Activated CD4-positive, alpha-beta memory T cell treated with anti-CD3 and anti-CD28 coated beads, Interleukin-2, amount 10 ng/mL, durations not matched to agents 7 days and 5 days (primary cell): ENCODE measurements at places on chromosomes 2 and 18. TPM values are rescaled to one million over a fixed set of nuclear protein-coding genes. Genes with fewer than 3 reads are reported as not detected.

GRCh38 chr2:38875227-38875575 lies 533 bp downstream of the DHX57 start:
- peaks cover 12% of the 10 kb centered on the region for H3K36me3 ChIP-seq
- peak overlapping the region; percentile 60 for H3K27ac ChIP-seq
- peaks cover 21% of the 10 kb centered on the region for H3K4me1 ChIP-seq
- no peak for DNase-seq
- peak overlapping the region; percentile 95 for H3K4me3 ChIP-seq

GRCh38 chr2:119465687-119466086 lies 34.0 kb downstream of the TMEM37 start:
- DNase-seq, result no peak
- peaks cover 11% of the 10 kb centered on the region for H3K27me3 ChIP-seq
- peaks cover 4% of the 10 kb centered on the region for H3K4me1 ChIP-seq
- no peaks in the 10 kb centered on the region for H3K36me3 ChIP-seq

- no peak for DNase-seq
- H3K4me3 ChIP-seq, result no peak overlapping the region
- no peak overlapping the region for H3K27ac ChIP-seq
- peaks cover 2% of the 10 kb centered on the region for H3K4me1 ChIP-seq
These were observed 10.9 kb upstream of the MYOM1 start for GRCh38 chr18:3230401-3231334.

DNA sequence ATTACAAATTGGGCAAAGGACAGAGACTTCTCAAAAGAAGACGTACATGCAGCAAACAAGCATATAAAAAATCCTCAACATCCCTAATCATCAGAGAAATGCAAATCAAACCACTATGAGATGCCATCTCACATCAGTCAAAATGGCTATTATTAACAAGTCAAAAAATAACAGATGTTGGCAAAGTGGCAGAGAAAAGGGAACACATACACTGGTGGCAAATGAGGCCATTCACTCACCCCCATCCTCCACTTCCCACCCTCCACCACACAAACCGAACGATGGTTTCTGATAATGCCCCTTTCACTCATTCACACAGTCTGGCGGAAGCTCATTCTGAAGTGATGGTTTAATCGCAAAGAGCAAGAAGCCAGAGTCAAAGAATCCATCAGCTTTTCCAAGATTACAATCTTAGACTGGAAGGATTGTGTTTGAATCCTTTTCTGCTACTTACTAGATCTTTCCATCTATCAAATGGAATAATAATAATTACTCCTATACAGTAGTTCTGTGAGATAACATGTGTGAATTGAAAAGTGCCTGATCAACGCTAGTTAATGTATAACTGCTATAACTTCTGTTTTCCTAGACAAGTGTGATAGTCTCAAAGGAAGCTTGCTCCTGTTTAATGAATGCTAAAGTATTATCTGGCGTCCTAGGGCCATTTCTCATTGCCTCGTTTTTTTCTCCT lies 16.9 kb upstream of the CD28 start:
- H3K27me3 ChIP-seq, result no peaks in the 10 kb centered on the region
- H3K4me1 ChIP-seq, result peaks cover 19% of the 10 kb centered on the region
- no peak for DNase-seq
- H3K4me3 ChIP-seq, result no peak overlapping the region
- H3K36me3 ChIP-seq, result peaks cover 2% of the 10 kb centered on the region

DNA sequence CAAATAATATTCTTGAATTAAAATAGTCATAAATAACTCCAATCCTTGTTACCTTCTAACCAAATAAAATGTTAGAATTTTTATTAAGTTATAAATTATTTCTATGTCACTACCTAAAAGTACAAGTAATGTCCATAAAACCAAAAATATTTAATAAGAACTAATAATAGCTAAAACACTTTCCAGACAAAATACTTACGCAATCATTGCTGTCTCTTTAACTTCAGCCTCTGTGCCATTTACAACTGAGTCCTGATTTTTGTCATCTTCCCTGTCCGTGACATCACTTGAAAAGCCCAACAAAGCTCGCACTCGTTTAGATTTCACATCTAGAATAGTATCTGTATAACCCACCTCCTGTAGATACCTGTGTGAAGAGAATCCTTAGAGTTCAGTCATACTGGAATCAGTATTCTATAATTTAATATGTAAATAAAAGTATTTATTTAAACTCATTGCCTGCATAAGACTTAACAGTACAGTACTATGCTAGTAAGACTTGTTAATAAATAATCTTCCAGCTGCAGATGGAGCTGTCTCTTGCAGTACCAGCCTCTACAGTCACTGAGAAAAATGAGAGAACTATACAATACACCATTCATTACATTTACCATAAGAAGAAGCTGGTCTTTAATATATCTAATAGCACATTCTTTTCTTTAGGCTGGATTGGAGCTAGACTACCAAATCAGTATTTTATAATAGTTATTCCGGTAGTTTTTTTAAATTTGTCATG lies 63.8 kb downstream of the STRN start:
- H3K36me3 ChIP-seq, result peaks cover 11% of the 10 kb centered on the region
- no peak overlapping the region for H3K4me3 ChIP-seq
- H3K27ac ChIP-seq, result no peak overlapping the region
- no peaks in the 10 kb centered on the region for H3K4me1 ChIP-seq
- H3K27me3 ChIP-seq, result no peaks in the 10 kb centered on the region
- no peak for DNase-seq

DNA sequence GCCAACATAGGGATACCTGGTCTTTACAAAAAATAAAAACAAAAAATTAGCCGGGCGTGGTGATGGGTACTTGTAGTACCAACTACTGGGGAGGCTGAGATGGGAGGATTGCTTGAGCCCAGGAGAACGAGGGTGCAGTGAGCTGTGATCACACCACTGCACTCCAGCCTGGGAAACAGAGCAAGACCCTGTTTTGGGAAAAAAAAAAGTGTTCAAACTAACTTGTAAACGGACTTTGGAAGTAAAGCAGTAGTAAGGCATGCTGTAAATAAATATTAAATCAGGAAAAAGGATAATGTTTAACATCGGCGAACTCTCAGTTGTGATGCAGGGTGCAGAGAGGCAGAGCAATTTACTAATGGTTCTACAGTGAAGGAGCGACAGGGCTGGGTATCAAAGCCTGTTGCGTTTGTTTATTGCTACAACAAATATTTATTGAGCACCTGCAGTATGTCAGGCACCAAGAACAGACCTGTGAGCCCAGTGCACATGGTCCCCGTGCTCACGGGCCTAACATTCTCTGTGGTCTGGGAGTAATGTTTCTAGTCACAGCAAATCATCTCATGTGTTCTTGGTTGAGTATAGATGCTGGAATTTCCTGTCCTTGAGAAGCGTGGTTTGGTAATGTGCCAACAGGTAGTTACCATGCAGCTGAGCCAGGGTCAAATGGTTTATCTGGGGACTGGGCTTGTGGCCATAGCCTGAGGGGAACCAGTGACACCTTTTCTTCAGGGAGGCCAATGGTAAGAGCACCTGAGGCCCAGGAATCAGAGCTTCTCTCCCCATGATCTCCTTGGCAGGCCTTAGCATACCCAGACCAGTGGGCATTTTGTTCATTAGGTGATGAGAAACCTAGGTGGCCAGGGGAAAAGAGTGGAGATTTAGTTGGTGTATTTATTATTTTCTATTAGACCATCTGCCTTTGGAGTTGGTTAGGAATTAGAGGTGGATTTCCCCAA lies 27.9 kb upstream of the GREB1 start:
- no peaks in the 10 kb centered on the region for H3K36me3 ChIP-seq
- no peak overlapping the region for H3K27ac ChIP-seq
- H3K4me3 ChIP-seq, result no peak overlapping the region
- peaks cover 3% of the 10 kb centered on the region for H3K4me1 ChIP-seq

DNA sequence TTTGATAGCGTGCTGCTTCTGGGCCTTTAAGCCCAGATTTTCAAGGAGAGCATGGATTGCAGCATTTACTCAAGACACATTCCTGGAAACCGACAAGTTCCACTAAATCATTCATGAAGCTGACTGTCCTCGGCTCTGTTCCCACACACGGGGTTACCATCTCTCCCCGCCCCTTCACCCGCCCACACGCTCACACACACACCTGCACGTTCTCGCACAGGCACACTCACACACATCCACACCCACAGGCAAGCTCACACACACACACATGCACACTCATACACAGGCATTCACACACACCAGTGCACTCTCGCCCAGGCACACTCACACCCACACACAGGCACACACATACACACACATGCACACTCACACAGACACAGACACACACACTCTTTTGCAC lies 150.0 kb upstream of the AGAP1 start:
- no peaks in the 10 kb centered on the region for H3K27me3 ChIP-seq
- DNase-seq, result no peak
- H3K4me1 ChIP-seq, result no peaks in the 10 kb centered on the region
- no peak overlapping the region for H3K4me3 ChIP-seq
- H3K27ac ChIP-seq, result no peak overlapping the region

- H3K27ac ChIP-seq, result no peak overlapping the region
- no peak for DNase-seq
- no peaks in the 10 kb centered on the region for H3K4me1 ChIP-seq
- no peak overlapping the region for H3K4me3 ChIP-seq
- peaks cover 3% of the 10 kb centered on the region for H3K27me3 ChIP-seq
- H3K36me3 ChIP-seq, result no peaks in the 10 kb centered on the region
These were observed 58.2 kb downstream of the ACKR3 start for GRCh38 chr2:236627841-236628240.

DNA sequence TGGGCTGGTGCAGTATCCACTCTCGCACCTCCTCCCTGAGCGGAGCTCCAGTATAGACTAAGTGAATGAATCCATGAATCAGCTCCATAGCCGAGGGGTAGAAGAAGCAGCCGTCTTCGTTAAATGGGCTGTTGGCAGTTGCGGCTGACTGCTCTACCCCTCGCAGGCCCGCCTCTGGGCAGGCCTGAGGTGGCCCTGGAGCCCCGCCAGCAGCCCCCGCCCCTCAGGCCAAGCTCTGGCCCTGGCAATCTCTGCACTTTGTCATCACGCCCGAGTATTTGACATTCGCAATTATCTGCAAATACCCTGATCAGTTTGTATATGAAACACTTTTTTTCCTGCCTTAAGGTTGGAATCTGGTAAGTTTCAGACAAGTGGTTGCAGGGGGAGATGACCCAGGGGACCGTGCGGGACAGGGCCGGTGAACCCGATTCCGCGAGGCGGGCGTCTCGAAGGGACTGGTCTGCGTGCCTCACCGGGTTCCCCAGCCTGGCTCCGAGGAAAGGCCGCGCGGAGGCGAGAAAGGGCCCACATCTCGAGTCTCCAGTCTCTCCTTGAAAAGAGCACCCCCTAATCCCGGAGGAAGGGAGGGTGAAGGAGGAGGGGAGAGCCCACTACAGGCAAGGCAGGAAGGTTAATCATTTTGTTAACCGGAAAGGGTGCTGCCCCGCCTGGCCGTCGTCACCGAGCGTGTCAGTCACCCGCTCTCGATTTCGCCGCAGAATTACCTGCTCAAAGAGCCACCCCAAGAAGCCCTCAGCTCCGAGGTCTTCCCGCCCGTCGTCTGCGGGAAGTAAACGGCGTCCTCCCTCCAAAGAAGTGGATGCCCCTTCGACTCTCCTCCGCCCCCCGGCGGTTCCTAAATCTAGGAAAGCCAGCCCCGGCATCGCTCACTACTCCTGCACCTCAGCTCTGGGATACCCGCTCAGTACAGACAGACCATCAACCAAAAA lies 11.1 kb upstream of the SATB2 start:
- peaks cover 6% of the 10 kb centered on the region for H3K4me1 ChIP-seq
- H3K4me3 ChIP-seq, result no peak overlapping the region
- H3K27ac ChIP-seq, result no peak overlapping the region
- H3K27me3 ChIP-seq, result peaks cover 87% of the 10 kb centered on the region

DNA sequence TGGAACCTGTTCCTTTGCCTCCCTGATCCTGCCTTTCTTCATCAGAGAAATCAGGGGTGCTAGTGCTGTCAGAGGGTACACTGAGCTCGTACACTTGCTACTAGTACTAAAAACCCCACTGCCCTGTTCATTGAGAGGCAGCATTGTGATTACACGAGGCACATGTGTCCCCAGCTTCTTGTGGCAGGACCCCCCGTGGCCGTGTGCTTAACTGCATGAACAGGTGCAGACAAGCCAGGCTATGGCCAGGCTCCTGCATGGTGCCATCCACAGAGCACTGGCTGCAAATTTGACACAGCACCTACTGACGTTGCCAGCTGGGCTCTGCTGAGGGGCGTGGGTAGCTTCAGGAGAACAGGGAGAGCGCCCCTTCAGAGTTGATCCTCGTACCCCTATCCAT lies 248.4 kb downstream of the GLI2 start:
- no peaks in the 10 kb centered on the region for H3K36me3 ChIP-seq
- DNase-seq, result no peak
- H3K4me1 ChIP-seq, result no peaks in the 10 kb centered on the region

DNA sequence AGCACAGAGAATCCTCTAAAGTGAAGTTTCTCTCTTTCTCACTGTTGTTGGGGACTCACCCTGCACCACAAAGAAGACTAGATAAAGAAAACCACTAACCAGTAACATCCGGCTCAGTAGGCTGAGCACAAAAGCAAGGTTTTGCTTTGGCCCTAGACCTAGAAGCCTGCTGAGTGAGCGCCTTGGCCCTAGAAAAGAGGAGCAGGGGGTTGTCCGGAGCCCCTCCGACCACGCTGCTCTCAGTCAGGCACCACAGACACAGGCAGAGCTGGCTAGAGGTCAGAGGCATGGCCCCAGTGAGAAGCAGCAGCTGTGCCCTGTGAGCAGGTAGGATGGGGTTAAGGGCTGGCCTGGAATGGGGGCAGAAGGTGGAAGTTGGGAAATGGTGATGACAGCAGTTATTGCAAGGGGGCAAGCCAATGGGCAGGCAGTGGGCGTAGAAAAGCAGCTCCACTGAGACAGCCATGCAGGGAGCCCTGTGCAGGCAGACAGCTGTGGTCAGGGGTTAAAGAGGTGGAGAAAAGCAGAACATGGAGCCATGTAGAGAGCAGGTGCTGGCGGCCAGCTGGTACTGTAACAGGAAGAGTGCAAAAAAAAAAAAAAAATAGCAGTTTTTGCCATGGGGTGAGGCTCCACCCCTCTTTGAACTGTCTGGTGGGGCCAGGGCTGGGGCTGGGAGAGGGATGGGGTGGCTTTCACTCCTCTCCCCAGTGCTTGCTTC lies 36.9 kb upstream of the SLC14A1 start:
- DNase-seq, result peak; percentile 69
- peak overlapping the region; percentile 75 for H3K4me3 ChIP-seq
- H3K27ac ChIP-seq, result peak overlapping the region; percentile 97
- H3K36me3 ChIP-seq, result peaks cover 3% of the 10 kb centered on the region

The MTCL1 gene
- 1.1 TPM for total RNA-seq

The SIGLEC15 gene
- total RNA-seq, result not detected

The RNF138 gene
- 67.0 TPM for total RNA-seq
